CD4-positive, alpha-beta T cell treated with Interleukin-6 at 100 ng/mL for 8 hours (primary cell): ENCODE measurements at places on chromosomes 11 and 22.

GRCh38 chr22:48402591-48403031 is 1425.1 kb downstream of the BRD1 start:
- no peak for DNase-seq

DNA sequence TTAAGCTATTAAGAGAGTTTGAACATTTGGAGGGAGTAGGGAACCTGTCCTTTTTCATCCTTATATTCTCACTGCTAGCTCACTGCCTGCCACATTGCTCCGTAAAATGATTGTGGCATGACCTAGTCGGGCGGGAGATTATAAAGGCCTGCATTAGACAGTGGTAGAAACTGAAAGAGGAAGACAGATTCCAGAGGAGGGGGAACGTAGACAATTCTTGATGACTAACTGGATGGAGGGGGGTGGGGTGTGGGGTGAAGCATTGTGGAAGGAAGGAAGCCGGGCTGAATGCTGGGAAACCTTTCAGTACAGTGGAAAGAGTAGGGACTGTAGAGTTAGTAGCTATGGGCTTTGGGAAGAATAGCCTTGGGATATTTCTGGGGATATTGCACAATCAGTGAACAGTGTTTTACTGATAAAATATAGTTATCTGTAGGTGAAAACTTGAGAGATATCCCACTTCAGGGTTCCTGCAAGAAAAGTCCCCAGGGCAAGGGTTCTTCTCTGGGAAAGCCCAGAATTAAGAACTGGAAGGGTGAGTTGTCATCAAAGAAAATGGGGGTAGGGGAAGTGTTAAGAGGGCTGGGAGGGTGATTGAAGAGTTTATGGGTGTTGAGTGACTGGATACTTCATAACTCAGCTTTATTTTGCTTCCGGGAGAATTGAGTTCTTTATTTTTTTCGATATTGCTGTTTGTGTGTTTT is 2.1 kb downstream of the MED15 start:
- peak; percentile 54 for DNase-seq

- no peak for DNase-seq
Measured at GRCh38 chr11:129694966-129695365, 120.7 kb upstream of the TMEM45B start.

DNA sequence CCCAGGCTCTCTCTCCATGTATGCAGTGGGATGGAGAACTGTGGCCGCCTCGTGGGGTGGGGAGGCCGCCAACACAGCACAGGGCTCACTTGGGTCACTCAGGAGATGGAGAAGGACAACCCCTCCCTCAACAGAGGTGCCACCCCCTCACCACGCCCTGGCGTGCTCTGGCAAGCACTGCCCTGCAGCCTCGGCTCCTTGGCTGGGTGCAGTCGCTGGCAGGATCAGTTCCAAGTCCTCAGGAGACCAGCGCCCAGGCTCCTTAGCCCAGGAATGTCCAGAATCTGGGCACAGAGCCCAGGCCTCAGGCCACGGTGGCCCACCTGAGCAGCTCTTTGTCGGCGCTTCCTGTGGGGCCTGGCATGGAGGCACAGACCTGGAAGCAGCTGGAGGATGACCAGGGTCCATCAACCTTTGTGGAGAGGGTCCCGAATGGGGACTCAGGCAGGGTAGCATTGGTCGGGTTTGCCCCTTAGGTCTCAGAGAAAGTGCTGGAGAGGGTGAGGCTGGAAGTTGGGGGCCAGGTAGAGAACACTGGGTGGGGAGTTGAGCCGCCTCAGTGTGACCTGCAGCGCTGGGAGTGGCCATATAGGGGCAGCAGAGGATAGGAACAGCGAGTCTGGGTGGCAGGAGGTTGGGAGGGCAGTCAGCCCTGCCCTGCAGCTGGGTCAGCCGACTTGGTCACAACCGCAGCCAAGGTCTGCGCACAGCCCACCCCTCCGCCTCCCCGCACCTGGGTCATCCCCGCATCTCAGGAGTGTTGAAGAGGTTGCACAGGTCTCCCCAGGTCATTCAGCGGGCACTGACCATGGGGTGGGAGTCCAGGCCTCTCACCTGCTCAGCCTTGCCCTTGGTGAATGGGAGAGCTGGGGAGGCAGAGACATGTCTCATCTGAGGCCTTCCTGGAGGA is 8.2 kb downstream of the SUSD2 start:
- no peak for DNase-seq

GRCh38 chr11:36488096-36488495 is 22.0 kb downstream of the TRAF6 start:
- no peak for DNase-seq

GRCh38 chr22:42562684-42563083 is 8.9 kb downstream of the SERHL2 start:
- DNase-seq: no peak

DNA sequence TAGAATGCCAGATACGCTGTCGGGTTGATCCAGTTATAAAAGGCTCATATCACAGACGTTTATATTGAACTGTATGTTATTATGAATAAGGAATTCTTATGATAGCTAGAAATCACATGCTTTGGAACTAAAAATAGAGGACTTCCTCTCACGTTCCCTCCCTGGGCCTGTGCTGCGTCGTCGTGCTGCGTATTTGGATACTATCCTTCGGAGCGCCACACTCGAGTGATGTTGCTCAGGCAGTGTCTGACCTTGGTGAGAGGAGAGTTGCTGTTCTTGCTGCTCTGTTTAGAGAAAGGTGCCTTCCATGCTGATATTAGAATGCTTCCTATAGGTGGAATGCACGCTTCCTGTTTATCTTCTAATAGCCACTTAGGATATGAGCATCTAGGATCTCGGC is 20.2 kb upstream of the ST14 start:
- DNase-seq: no peak

DNA sequence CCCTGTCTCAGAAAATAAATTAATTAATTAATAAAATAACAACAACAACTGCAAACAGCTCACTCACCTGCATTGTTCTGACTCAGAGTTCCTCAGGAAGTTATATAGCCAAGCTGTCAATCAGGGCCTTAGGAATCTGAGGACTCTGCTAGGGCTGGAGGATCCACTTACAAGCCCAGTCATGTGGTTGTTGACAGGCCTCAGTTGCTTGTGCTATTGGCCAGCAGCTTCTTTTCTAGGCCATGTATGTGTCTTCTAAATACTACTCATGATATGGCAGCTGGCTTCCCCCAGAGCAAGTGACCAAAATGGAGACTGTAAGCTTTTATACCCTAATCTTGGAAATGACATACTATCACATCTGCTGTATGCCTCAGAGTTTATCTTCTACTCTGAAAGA is 20.8 kb upstream of the ATP5MG start:
- DNase-seq: no peak

- no peak for DNase-seq
Measured at GRCh38 chr11:79110796-79111195, 330.0 kb downstream of the TENM4 start.

DNA sequence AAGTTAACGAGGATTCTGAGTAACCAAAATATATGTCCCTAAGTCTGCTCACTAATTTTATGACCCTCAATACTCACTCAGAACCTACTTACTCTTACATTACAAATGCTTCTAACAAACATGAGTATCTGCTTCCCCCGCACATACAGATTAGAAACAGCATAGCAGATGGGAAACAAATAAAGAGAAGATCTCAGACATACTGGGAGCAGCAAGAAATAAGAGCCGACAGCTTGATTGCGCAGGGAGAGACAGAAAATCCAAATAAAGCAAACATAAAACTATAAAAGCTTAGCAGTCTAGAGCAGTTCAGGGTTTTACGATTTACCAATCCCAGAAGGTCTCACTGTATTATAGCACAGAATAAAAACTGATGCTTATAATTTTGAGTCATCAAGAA is 89.1 kb upstream of the DBX1 start:
- DNase-seq: no peak

GRCh38 chr11:102990145-102990544 is 34.6 kb upstream of the MMP13 start:
- no peak for DNase-seq

GRCh38 chr11:8013833-8014232 is 26.7 kb downstream of the EIF3F start:
- no peak for DNase-seq

DNA sequence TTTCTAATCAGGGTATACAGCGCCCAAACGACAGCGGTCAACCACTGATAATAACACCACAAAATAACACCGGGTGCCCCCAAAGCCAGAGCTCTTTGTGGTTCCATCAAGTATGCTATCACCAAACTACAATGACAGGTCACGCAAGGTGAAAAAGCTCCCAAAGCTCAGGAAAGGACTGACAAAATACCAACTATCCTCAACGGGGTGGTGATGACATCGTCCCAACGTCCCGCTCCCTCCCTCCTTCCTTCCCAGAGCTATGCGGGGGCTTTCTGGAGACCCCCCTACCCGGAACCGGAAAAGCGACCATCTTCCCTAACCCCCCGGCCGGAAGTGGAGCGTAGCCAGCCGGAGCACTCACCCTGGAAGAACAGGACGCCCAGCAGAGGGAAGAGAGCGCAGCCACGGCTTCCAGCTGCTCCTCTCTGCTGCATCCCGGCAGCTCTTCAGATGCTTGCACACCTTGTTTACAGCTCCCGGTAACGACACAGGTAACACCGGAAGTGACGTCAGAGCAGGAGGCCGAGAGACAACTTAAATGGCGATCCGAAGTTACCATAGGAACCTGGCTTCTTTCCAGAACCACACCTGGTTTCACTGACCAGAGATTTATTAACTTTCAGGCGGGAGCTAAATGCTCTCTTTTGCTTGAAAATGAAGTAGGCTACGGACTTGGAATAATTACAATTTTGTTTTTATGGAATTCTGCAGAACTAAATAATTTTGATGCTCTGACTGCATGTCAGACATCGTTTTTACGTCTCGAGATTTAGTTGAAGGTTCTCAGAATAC is at the start of gene MPZL3:
MPZL3 (minus strand) TSS at position 508 of the 795 bp plus-strand sequence; CDS start at position 437, 71 bp downstream.
- DNase-seq: peak; percentile 89

DNA sequence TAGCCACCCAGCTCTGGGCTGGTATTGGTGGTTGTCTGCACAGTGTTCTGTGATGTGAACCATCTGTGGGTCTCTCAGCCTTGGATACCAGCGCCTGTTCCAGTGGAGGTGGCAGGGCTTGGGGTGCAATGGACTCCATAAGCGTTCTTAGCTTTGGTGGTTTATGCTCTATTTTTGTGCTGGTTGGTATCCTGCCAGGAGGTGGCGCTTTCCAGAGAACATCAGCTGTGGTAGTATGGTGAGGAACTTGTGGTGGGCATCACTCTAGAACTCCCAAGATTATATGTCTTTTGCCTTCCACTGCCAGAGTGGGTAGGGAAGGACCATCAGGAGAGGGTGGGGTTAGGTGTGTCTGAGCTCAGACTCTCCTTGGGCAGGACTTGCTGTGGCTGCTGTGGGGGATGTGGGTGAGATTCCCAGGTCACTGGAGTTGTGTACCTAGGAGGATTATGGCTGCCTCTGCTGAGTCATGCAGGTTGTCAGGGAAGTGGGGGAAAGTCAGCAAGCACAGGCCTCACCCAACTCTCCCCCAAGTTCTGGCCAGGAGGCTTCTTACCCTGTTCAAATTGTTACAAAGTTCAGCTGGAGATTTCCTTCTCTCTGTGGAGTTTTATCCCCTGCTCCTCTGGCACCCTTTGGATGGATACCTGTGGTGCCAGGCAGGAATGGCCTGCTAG is 47.2 kb downstream of the MRGPRX2 start:
- no peak for DNase-seq

DNA sequence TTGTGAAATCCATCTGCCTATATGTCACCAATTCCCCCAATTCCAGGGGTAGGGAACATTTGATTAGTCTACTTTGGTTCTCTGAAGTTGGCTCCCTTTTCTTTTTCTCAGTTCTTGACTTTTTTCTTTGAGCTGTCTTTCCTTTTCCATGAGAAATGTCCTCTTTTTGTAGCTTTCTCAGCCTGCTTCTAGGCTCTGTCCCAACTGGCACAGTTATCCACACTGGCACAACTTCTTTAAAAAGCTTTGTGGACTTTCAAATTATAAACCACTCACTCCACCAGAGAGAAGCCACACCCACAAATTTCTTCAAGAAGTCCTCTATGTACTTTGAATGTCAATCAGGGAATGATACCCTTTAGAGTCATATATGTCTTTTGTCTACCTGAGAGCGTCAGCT is 100.5 kb downstream of the TTC17 start:
- DNase-seq: no peak

DNA sequence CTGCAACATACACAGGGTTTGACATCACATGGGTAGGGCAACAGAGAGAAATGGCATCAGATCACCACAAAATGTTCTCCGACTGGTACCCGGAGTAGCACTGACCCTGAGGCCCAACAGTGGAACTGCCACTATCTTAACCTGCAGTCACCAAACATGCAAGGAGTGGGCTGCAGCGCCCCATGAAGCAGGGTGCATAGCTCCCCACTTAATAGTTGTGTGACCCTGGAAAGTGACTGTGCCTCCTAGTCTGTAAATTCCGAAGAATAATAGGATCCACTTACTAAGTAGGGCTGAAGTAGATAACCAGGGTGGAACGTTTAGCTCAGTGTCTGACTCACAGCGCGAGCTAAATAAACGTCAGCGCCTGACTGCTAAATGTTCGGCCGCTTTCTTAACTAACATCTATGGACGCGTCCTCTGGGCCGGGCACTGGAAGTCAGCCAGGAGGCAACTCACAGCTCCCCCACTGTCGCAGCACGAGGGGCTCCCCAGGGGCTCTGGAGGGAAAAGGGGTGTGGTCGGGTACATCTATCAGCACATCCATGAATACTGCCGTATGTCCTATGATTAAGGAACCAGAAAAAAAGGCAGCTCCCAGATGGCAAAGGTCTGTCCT is 777 bp downstream of the LTO1 start:
- no peak for DNase-seq

GRCh38 chr22:42080287-42080686 is 787 bp downstream of the SMDT1 start:
- DNase-seq: no peak

GRCh38 chr11:68067991-68068390 is 29.2 kb downstream of the TCIRG1 start:
- no peak for DNase-seq

DNA sequence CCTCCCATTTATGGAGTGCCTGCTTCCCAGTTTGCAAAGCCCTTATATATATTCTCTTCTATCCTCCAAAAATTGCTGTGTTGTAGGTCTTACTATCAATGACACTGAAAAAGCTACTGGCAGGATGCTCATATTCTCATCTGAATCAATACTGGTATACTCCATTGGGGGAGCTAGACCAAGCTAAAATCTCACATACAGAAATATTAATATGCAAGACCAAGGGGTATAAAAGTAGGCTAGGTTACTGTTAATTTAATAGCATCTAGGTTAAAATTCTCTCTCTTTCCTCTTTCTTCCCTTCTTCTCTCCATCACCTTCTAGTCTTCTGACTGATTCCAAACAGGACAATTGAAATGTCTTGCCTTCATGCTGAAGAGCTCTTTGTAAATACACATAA is 17.1 kb upstream of the BDNF start:
- DNase-seq: no peak

DNA sequence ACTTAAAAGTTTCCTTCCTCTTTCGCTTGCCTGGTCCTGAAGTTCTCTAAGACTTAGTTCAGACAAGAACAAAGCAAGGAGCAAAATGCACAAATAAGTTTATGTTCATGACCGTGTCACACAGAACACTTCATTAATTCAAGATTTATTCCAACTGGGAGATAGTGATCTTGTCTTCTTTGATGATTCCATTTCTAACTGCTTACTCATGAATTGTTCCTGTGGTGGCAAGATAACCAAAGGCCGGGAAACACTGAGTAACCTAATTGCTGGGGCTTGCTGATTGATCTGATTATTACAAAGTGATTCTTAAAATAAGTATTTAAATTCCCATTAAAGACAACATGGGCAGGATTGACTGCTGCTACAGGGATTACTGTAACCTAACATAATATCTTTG is 1462.9 kb upstream of the RAG2 start:
- DNase-seq: no peak

GRCh38 chr11:61797263-61797944 is 4.7 kb downstream of the FEN1 start:
- DNase-seq: peak; percentile 75
